NCI-H774 (cell line): ENCODE measurements at places on chromosomes 11 and 22.

DNA sequence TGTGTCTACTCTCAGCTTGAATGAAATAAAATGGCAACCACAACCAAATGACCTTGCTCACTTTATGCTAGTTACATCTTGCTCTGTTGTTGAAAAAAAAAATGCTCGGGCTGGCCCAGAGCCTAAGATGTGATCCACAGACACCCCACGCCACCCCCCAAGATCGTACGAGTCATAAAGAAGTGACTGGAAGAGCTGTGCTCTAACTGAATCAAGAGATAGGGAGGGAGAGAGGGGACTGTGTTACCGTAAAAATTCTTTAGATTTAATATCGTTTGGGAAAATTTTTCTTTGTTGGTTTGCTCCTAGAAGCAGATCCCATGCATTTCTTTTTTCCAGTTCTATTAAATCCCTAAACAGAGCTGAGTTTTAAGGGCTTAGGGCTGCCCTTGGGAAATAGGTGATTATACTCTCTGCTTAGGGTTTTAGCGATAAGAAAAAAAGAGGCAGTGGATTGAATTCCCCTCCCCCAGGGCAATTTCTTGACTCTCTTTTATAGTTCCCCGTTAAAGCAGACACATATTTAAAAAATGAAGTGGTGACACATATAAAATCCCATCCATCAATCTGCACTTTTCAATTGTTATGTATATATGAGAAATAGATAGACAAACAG lies 14.5 kb downstream of the MAML2 start:
- no peak for DNase-seq

DNA sequence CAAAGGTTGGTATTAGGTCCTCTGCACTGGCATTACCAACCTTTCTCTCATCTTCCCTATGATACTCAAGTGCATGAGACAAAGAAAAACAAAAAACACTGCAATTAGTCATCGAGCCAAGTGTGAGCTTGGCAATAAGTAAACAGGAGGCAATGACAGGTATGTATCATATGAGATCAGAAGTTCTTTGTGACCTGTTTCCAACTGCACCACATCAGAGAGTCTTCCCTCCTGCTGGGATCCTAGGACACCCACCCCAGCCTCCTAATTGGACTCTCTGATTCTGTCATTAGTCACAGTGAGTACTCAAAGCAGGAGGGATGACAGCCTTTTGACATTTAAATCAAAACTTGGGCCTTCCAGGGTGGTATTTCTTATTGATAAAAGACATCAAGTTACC lies 7.8 kb upstream of the JAML start:
- DNase-seq, result no peak

- no peak for DNase-seq
Observed at GRCh38 chr11:64871492-64871891, 6.9 kb downstream of the EHD1 start.

DNA sequence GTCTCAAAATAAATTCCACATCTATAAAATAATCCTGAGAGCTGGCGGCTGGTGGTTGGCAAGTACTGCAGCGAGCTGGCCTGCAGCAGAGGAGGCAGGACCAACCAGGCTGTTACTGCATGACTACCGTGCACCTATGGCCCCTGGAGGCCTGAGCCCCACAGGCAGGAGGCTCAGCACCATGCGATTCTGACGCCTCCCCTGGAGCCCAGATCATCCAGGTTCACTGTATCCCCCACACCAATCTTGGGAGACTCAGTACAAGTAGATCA lies 159.5 kb upstream of the NCAM1 start:
- DNase-seq, result no peak

DNA sequence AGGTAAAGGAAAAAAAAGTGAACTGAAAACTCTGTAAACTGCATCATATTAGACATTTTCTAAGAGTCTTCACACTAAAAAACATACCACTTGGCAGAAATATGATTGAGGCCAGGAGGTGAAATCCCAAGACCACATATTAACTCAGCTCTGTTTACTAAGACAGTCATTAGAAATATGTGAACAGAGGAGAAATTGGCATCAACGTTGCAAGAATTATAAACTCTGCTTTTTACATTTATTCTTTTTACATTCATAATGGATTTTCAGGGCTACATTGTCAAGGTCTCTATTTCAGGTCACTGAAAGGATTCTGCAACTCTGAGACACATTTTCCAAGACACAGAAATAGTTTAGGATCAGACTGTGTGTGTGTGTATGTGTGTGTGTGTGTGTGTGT lies 1364.0 kb downstream of the LRRC4C start:
- no peak for DNase-seq

DNA sequence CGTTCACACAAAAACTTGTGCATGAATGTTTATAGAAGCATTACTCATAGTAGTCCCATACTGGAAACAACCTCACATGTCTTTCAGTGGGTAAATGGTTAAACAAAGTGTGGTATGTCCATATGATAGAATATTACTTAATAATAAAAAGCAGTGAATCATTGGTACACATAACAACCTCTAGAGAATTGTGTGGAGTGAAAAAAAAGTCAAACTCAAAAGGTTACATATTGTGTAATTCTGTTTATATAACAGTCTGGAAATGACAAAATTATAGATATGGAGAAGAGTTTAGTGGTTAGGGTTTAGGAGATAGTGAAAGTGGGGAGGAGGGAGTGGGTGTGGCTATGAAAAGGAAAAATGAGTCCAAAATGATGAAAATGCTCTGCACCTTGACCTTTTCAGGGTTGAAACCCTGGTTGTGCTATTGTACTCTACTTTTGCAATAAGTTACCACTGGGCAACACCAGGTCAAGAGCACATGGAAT lies 243.4 kb upstream of the DDI1 start:
- DNase-seq, result no peak

- no peak for DNase-seq
Observed at GRCh38 chr22:19003508-19003907, 67.4 kb upstream of the PRODH start.

DNA sequence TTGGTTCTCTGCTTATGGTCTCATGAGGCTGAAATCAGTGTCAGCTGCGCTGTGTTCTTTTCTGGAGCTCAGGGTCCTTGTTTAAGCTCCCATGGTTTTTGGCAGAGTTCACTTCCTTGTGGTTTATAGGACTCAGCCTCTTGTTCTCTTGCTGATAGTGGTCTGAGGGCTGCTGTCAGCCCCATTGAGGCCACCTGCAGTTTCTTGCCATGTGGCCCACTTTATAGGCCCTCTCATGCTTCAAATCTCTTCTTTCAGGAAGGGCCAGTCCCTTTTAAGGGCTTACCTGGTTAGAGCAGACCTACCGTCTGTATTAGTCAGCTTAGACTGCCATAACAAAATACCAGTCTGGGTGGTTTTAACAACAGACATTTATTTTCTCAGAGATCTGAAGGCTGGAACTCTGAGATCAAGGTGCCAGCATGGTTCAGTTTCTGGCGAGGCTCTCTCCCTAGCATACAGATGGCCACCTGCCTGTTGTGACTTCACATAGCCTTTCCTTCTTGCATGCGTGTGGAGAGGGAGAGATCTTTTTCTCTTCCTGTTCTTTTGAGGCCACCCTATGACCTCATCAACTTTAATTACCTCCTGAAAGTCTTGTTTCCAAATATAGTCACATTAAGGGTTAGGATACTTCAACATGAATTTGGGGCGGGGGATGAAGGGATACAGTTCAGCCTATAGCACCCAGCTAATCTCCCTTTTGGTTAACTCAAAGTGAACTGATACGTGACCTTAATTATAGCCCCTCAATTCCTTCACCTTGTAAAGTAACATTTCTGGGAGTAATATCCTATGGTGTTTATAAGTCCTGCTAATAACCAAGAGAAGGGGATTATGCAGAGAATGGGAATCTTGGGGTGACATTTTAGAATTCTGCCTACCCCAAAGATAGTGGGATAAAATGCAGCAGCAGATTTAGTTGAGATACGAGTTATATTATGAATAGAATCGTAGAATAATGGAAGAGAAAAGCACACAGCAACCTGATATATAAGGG lies 131.8 kb downstream of the UVRAG start:
- no peak for DNase-seq

DNA sequence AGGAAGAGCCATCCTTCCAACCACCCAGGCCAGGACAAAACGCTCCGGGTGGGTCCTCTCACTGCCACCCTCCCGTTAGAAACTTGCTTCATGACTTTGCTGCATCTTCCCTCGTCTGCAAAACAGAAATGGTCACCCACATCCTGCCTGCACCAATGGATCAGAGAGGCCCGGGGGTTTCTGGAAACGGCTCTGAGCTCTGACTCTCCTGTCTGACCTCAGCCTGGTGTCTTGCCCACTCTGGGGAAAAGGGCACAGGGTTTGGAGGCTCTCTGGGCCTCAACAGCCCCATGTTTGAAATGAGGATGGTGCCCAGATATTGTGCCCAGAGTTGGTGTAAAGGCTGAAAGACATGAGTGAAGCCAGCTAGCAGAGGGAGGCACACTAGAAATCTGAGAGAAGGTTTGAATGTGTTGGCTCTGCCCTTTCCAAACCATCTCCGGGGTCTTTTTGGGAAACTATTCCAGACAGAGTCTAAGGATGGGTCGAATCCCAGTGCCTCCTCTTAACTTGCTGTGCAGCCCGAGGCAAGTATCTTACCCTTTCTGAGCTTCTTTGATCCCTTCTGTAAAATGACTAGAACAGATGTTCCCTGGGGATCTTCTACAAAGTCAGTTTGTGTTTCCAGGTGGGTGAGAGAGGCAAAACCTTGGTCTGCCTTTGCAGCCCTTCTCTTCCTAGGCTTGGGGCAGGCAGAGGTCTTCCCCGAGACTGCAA lies 2.1 kb downstream of the CRYBB3 start:
- DNase-seq, result no peak

DNA sequence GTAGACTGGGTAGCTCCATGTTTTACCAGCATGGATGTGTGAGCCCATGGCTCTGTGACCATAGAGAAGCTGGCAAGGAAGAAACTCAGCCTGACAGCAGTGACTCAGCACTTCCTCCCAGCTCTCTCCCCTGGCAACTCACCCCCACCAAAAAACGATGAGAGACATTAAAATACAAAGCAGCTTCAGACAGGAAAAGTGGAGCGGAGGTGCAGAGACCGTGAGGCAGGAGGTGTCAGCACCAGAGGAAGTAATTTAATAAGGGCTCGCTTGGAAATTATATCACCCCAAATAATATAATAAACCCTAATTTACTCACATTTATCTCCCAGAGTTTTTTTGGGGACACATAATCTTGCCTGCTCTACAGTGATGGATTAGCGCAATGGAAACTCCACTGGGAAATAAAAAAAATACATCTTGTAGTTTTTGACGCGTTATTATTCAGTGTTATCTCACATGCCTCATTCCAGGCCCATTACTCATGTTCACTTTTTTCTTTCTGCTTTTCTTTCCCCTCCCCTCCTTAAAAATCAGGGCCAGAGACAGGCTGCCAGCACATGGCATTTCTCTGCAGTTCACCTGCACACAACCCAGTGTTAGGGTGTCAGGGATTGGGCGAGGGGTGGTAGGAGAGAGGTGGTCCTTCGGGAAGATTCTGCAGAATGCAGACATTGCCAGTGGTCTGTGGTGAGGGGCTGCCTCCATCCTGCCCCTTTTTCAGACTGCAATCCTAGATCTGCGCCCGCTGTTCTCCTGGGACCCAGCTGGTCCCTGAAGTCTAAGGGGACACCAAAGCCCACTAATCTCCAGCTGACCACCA lies 170.8 kb downstream of the BUD13 start:
- DNase-seq, result no peak

DNA sequence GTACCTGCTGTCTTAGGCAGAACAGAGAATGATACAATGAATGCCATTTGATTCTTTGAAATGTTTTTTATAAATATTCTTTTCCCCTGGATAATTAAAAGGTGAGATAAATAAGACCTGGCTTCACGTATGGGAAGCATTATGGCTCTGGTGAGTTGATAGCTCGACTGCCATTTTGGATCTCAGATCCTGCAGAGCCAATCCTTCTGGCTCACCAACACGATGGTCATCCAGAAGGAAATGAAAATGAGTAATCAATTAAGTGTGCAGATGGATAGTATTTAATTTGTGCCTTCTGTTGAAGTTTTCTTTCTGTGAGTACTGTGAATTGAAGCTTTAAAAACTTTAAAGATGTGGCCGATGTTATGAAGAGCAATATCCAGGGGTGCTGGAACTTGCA lies 2.7 kb downstream of the TNRC6B start:
- no peak for DNase-seq
